ENCODE measurements at places on chromosomes 1 and 21.

DNA sequence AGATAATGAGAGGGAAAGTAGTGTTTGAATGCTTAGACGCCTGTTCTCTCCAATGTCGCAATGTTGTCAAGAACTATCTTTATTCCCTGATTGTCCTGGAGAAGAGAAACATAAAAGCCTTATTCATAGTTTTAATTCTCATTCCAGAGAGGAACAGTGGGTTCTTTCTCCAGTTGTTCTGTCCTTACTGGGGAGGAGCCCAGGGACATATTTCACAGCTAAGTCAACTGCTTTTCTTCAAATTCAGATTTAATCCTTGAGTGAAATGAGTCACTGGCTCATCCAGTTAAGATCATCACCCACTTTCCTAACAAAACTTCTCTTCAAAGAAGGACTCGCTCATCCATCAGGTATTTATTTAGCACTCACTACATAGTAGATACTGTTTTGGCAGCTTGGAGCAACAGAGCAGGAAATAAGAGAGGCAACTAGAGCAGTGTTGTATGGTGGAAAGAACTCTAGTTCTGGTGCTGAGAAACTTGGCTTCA lies 365.7 kb upstream of the USP24 start:
- no peaks in the 10 kb centered on the region for H3K4me1 ChIP-seq
- no peaks in the 10 kb centered on the region for H3K27me3 ChIP-seq
- H3K27ac ChIP-seq, result peak overlapping the region; percentile 62
- DNase-seq, result no peak
- H3K4me3 ChIP-seq, result no peak overlapping the region

DNA sequence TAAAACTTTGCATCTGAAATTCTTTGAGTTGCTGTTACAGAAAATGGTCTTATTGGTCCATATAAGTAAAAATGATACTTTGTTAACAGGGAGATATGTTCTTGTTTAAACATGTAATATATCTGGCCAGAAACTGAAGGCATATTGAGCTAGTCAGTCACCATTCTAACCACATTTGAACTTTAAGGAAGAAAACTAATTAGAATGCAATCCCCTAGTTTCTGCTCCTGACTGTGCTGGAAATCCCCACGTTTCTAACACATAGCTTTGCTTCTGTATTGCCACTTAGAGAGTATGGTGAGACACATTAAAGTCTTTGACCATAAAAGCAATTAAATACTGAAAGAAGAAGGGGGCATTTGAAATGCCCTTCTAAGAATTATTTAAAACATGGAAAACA lies 32.1 kb upstream of the HIVEP3 start:
- no peak for DNase-seq
- H3K27ac ChIP-seq, result no peak overlapping the region
- no peaks in the 10 kb centered on the region for H3K36me3 ChIP-seq
- H3K4me1 ChIP-seq, result no peaks in the 10 kb centered on the region

DNA sequence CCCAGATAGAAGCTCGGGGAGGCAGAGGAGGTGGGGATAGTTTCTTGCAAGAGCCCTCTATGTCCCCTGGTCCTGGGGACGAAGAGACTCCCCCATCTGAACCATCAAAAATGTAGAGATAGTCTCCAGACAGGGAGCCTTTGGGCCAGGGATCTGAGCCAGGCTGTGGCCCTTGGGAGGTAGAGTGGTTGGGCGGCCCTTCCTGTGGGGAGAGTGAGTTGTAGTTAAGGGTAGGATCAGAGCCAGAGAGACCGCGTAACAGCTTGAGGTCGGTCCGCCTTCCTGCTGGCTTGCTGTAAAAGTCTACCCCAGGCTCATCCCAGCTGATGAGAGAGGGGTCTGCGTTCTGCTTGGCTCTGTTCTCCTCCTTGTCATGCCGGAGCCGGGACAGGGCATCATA lies 25.3 kb downstream of the PIK3C2B start:
- H3K27ac ChIP-seq, result no peak overlapping the region
- peaks cover 33% of the 10 kb centered on the region for H3K4me1 ChIP-seq
- no peaks in the 10 kb centered on the region for H3K27me3 ChIP-seq

- no peak overlapping the region for H3K27ac ChIP-seq
- H3K36me3 ChIP-seq, result no peaks in the 10 kb centered on the region
- H3K4me3 ChIP-seq, result no peak overlapping the region
- H3K4me1 ChIP-seq, result no peaks in the 10 kb centered on the region
- H3K27me3 ChIP-seq, result no peaks in the 10 kb centered on the region
These were observed 13.1 kb upstream of the EXO1 start for GRCh38 chr1:241834733-241835377.

DNA sequence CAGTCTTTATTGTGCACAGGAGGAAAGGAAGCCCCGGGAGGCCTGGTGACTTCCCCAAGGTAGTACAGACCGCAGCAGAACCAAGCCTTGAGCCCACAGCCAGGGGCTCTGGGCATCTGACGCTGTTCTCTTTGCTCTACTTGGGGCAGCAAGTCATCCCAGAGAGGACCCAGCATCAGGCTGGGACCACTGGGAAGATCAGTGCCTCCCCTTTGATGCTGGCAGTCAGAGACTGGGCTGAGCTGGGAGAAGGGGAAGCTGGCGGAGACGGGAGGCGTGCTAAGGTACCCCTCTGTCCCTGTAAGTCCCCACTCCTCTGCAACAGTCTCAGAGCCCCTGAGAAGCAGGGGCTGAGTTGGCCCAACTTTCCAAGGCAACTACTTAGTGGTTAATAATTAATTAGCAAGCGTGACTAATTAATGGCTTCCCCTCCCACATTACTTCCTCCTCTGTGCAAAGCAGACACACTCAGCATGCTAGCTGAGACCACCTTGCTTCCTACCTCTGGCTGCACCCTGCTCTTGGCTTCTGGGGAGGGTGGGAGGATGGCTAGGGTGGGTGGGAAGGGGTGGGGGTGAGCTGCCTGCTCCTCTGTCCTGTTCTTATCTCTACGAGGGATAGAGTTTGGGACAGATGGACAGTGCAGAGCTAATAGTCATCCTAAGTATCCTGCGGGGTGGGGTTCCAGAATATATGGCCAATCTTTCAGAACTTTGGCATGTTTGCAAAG lies 1.3 kb downstream of the INAVA start:
- peaks cover 30% of the 10 kb centered on the region for H3K36me3 ChIP-seq
- peaks cover 46% of the 10 kb centered on the region for H3K4me1 ChIP-seq
- H3K4me3 ChIP-seq, result peak overlapping the region; percentile 52
- DNase-seq, result no peak
- H3K27me3 ChIP-seq, result peaks cover 11% of the 10 kb centered on the region

- no peaks in the 10 kb centered on the region for H3K36me3 ChIP-seq
- no peak overlapping the region for H3K27ac ChIP-seq
- no peaks in the 10 kb centered on the region for H3K4me1 ChIP-seq
- H3K4me3 ChIP-seq, result no peak overlapping the region
- H3K27me3 ChIP-seq, result no peaks in the 10 kb centered on the region
- DNase-seq, result no peak
These were observed 19.6 kb downstream of the TMEM35B start for GRCh38 chr1:34965597-34965996.

GRCh38 chr1:12047120-12047876 lies 15.8 kb upstream of the TNFRSF8 start:
- no peaks in the 10 kb centered on the region for H3K36me3 ChIP-seq
- no peak overlapping the region for H3K4me3 ChIP-seq
- no peaks in the 10 kb centered on the region for H3K4me1 ChIP-seq
- DNase-seq, result no peak
- no peaks in the 10 kb centered on the region for H3K27me3 ChIP-seq

- peaks cover 76% of the 10 kb centered on the region for H3K36me3 ChIP-seq
- DNase-seq, result no peak
- H3K4me3 ChIP-seq, result peak overlapping the region; percentile 90
- peaks cover 24% of the 10 kb centered on the region for H3K4me1 ChIP-seq
- H3K27me3 ChIP-seq, result no peaks in the 10 kb centered on the region
- peak overlapping the region; percentile 99 for H3K27ac ChIP-seq
These were observed 947 bp upstream of the RIT1 start for GRCh38 chr1:155912056-155912536.

Measured in stomach (tissue), 19 donors.